ENCODE measurements at places on chromosomes 2 and 18.

DNA sequence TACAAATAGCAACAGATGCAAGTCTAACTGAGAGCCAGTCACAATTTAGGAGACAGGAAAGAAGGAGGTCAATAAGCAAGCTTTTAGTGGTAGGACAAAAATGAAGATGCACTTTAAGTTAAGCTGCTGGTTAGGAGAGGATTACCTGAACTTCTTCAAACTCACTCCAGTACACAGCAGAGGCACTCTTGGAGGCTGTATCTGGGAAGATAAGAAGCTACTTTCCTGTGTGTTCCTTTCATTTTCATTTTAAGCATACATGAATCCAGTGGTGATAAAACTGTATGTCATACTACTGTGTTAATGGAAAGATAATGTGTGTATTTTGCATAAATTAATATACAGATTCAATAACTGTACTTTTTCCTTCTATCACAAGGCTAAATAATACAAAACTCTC is 49.6 kb downstream of the HYCC2 start:
- DNase-seq: no peak

DNA sequence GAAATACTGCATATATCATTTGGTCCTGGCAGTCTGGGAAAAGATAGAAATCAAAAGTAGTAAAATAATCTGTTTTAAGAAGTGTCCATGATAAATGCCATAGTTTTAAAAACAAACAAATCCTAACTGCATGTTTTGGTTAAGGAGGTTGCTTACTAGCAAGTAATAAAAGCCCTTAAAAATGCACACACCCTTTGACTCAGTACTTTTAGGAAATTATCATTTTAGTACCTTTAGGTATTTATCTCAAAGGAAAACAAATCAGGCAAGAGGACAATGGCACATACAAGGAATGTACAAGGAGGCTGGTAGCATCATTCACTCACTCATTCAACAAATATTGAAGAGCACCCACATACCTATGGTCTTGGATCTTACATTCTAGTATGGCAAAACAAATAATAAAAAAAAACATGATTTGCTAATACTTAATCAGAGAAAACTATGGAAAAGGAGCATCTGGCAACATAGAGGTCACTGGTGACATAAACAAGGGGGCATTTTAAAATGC is 67.6 kb downstream of the OLA1 start:
- DNase-seq: no peak

DNA sequence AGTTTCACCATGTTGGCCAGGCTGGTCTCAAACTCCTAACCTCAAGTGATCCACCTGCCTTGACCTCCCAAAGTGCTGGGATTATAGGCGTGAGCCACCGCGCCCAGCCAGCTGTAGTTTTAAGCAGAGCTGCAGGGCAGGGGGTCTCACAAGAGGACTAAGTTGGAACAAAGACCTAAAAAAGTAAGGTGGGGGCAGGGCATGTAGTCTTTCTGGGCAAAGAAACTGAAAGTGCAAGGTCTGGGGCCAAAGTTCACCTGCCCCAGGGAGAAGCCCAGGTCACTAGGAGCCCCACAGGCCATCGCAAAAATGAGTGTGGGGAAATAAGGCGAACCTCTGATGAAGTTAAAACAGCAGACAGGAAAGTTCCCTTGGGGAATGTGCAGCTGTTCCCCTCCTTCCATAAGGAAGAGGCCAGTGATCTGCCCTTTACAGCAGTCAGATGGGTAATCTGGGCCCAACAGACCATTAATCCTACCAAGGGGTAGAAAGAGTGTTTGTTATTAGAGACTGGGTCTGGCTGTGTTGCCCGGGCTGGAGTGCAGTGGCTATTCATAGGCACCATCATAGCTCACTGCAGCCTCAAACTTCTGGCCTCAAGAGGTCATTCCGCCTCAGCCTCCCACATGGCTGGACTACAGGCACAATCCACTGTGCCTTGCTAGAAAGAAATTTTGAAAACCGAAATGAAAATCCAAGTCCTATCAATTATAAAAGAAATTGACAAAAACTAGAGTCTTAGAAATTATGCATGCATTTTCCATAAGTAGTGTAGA is 2.8 kb downstream of the SCLY start:
- DNase-seq: no peak

DNA sequence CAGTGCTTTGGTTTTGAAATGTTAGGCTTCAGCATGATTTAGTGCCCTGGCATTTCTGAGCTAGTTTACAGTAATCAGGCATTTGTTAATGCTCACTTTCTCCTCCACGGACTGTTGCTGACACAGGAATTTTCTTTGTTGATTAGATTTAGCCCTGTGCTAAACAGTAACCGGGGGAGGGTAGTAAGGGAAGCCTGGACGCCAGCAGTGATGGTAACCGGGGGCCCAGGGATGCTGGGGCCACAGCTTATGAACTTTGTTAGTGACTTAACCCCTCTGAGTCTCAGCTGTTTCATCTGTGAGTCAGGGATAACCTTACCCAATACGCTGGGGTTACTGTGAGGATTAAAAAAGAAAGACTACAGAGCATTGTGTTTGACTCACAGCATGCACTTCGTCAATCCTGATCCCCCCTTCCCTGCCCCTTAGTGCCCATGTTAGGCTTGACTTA is 33.5 kb downstream of the KLHL29 start:
- DNase-seq: no peak

DNA sequence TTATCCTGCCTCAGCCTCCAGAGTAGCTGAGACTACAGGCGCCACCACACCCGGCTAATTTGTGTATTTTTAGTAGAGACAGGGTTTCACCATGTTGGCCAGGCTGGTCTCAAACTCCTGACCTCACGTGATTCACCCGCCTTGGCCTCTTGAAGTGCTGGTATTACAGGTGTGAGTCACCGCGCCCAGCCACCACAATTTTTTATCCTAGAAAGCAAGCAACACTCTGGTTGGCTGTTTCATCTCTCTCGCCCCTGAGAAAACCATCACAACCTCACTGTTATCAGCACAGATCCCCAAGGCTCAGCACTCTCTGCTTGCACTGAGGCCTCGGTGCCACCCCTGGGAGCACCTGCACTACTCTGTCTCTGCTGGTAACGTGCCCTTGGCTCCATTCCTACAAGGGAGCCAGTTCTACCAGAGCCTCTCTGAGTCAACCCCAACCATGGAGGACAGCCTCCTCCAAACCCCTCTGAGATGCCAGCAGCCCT is 134.8 kb upstream of the AGAP1 start:
- no peak for DNase-seq

- no peak for DNase-seq
Measured at GRCh38 chr18:58105206-58105887, 61.3 kb downstream of the NEDD4L start.

DNA sequence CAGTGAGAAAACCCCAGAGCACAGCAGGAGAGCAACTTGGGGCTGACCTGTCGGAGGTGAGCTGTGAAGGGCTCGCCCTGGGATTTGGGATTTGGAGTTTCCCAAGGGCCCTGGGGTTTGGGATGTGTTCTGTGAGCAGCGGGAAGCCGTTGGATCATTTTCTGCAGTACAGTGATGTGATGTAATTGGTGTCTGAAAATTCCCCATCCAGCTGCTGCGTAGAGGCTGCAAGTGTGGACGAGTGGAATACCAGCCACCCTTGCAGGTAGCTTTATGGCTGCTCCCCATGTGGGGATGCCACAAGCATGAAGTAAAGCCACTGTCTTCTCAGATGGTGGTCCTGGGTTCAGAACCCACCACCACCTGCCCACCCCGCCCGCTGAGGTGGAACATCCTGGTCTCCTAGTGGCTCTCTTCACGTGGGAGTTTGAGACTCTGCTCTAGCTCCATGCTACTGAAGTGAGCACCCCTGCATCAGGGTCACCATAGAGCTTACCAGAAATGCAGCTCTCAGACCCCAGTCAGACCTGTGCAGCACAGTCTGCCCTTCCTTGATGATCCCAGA is 15.0 kb downstream of the IMPA2 start:
- no peak for DNase-seq

DNA sequence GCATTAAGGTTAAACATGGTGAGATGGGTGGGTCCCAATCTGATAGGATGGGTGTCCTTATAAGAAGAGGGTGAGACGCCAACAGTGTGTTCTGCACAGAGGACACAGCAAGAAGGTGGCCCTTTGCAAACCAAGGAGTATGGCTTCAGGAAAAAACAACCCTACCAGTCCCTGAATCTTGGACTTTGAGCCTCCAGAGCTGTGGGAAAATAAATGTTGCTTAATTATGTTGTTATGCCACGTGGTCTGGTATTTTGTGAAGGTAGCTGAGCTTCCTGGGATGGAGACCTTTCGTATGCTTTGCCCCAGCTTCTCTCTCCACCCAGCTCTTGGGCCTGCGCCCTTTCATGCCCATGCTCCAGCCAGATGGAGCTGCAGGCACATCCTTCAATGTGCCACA is 114.2 kb upstream of the EPC2 start:
- no peak for DNase-seq

DNA sequence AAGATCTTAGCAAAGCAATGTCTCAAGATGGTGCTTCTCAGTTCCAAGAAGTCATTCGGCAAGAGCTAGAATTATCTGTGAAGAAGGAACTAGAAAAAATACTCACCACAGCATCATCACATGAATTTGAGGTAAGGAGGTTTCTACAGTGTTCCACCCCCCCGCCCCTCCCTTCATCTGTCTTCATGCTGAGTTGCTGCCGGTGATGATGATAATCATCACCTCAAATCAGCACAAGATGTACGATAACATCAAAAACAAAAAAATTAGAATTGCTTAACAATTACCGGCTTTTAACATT is 14.6 kb downstream of the UGP2 start:
- no peak for DNase-seq

DNA sequence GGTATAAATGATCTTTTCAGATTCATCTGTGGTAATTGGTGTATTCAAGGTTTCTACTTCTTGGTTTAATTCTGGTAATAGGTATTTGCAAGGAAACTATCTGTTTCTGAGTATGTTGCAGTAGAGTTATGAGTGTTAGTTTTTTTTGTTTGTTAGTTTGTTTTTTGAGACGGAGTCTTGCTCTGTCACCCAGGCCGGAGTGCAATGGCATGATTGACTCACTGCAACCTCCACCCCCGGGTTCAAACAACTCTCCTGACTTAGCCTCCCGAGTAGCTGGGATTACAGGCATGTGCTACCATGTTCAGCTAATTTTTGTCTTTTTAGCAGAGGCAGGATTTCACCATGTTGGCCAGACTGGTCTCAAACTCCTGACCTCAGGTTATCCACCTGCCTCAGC is 60.9 kb upstream of the IL1R2 start:
- no peak for DNase-seq

DNA sequence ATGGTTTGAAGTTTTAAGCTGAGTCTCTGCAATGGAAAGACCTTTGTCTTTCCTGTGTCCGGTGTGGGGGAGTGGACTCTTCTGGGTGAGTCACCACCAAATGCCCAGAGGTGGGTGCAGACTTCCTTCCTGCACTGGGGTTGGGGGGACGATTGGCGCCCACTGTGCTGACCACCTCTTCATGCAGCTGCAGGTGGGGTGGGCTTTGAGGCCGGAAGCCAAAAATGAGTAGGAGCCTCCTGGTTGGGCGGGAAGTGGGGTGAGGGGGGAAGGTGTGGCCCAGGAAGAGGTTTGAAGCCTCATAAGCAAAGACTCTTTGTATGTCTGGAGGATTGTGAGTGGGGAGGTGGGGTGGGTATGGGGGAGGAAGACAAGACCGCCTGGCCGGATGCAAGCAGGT is 27.6 kb downstream of the PAX8 start:
- DNase-seq: no peak

GRCh38 chr2:51707625-51708024 is 675.7 kb upstream of the NRXN1 start:
- no peak for DNase-seq

GRCh38 chr2:152454960-152455359 is 120.0 kb downstream of the FMNL2 start:
- no peak for DNase-seq

- DNase-seq: no peak
Measured at GRCh38 chr18:39454866-39455265, 1889.3 kb upstream of the CELF4 start.
